ENCODE measurements at places on chromosomes 13 and 19.

- no peak for DNase-seq
These were observed 663.8 kb upstream of the MIR17HG start for GRCh38 chr13:90683711-90684131.

GRCh38 chr13:26968431-26969341 lies 202.9 kb downstream of the USP12 start:
- DNase-seq: no peak

- DNase-seq: no peak
These were observed 39.1 kb upstream of the ANKRD10 start for GRCh38 chr13:110953833-110954532.

GRCh38 chr19:9620842-9621155 lies 233 bp downstream of the ZNF561 start:
- no peak for DNase-seq

DNA sequence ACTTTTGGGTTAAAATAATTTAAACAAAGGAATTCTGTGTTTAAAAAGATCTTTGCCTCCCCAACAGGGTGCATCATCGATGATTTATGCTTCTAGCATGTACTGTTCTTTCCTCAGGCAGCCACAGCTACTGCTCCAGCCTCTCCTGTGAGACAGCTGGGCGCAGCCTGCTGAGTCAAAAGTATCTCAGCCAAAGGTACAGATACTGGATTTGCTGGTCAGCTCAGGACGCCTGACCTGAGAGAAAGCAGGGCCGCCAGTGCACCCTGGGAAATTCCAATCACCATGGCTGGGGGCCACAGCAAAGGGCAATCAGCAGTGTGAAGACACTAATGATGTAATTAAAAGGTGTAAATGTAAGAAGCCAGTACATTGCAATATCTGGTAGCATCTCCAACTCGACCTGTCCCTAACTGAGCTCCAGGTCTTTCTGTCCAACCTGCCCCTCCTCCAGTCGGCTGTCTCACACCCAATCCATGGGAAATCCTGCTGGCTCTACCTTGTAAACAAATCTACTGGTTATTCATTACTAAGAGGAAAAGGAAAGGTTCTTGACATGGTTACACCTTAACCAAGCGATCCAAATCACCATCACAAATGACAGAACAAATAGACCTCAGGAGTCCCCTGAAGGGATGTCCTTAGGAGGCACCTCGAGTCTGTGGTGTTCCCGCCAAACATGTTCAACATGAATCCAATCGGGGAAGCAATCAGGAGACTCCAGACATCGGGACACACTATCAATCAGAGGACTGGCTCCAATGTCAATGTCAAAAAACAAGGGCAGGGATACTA lies 7.3 kb downstream of the OPA3 start:
- DNase-seq: no peak

DNA sequence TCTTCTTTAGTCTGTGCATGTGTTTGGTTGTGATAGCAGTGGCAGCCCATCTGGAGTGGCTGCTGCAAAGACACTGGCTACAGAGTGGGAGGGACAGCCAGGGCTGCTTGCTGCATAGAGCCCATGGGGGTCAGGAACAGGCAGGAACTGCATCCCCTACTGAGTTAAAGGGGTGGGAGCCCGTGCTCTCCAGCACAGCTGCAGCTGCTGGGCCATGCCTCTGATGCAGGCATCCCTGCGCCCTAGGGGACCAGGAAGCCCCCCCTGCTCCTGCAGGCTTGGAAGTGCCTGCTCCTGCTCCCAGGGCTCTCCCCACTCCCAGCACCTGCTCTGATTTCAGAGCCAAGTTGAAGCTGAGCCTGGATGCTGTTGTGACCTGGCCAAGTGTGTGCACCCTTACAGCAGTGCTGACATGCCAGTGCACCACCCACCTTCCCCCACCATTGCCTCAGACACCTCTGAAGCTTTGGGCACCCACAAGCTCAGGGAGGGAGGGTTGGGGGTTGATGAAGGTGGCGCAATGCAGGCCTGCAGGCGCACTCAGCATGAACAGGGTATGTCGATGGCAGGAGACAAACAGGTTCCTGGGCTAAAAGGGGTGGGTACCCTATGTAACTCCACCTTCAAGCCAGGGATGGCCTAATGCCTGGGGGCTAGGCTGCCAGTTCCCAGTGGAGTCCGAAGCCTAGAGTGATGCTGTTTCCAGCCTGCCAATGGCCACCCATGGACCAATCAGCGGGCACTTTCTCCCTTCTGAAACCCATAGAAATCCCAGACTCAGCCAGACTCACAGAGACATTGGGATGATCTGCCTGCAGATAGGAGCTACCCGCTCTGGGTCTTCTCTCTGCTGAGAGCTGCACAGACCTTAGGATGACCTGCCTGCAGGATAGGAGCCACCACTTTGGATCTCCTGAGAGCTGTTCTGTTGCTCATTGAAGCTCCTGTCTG lies 919.9 kb upstream of the MIR17HG start:
- DNase-seq: no peak

GRCh38 chr13:72788831-72789230 lies 6.9 kb downstream of the PIBF1 start:
- no peak for DNase-seq

GRCh38 chr13:67052550-67053490 lies 177.3 kb downstream of the PCDH9 start:
- DNase-seq: no peak

Data from stimulated activated CD4-positive, alpha-beta T cell treated with anti-CD3 and anti-CD28 coated beads, Interleukin-2, amount 100 ng/mL, for 24 hours (primary cell).